ENCODE measurements at places on chromosomes 4 and X.

GRCh38 chr4:26420438-26420837 is 69.8 kb downstream of the CCKAR start:
- DNase-seq = no peak

GRCh38 chr4:122746485-122746965 is 14.0 kb downstream of the BBS12 start:
- no peak for DNase-seq

GRCh38 chr4:24262084-24262483 is 322.3 kb downstream of the DHX15 start:
- DNase-seq = no peak

GRCh38 chrX:46597208-46597607 is 23.6 kb downstream of the CHST7 start:
- DNase-seq = no peak

DNA sequence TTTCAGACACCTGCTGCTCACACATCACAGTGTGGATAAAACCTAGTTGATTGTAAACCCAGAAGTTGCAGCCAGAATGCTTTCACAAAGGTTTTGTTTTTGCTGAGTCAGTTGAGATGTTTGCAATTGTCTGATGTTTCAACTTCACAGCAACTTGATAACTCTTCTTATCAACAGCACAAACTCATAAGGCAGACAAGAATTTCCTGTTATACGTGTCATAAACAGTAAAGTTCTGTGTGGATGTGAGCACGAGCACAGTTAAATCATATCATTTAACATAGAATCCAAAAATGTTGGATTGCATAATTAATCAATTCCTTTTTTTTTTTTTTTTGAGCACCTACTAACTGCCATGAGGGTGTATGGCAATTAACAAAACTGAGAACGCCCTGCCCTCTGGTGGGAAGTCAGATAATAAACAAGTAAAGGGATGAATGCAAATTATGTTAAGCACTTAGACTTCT is 512.2 kb downstream of the PDHA2 start:
- DNase-seq = no peak

- DNase-seq = no peak
Measured at GRCh38 chr4:56200275-56200674, 187.0 kb downstream of the AASDH start.

GRCh38 chrX:150454083-150454482 is 91.0 kb downstream of the MAMLD1 start:
- DNase-seq = no peak

GRCh38 chrX:125203737-125204578 is 115.7 kb upstream of the TEX13C start:
- DNase-seq = peak; percentile 26

DNA sequence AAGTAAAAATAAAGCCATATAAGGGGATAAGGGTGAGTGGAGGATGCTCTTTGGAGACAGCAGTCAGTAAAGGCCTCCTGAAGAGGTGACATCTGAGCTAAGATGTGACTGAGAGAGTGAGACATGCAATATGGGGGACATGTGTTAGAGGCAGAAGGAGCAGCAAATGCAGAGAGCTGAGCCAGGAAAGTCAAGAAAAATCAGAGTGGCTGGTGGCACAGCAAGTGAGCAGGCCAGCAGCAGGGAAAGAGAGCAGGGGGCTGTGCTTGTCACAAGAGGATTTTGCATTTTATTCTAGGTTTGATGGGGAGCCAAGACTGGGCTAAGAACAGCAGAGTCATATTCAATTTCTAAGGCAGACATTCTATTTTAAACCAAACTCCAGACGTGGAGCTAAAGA is 394.5 kb downstream of the KCNIP4 start:
- no peak for DNase-seq

GRCh38 chrX:142040906-142041305 is 137.2 kb downstream of the MAGEC1 start:
- no peak for DNase-seq

DNA sequence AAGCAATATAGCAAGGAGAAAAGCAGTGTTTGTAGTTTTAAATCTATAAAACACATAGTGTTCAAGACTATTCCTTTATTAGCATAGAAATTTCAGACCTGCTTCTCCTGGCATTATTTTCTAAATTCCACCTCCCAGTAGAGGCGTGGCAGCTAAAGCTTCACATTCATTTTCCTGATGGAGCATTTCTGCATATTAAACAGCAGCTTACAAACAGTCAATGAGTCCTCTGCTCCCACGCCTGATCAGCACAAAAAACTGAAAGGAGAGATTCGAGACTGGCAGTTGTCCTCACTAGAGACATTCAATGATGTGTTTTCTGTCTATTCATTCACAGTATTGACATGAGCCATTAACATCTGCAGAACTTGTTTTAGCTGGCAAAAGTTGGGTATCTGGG is 61.4 kb downstream of the SHISA3 start:
- no peak for DNase-seq

GRCh38 chr4:25914670-25915352 is 791 bp downstream of the SMIM20 start:
- DNase-seq = no peak

GRCh38 chr4:22674700-22675099 is 18.0 kb upstream of the GBA3 start:
- DNase-seq = no peak

GRCh38 chrX:134236626-134237614 is at the start of gene CCDC160:
CCDC160 (plus strand) TSS chrX:134237182; CDS start chrX:134244801, 7,619 bp downstream.
- peak; percentile 59 for DNase-seq
